ENCODE measurements at places on chromosomes 5 and 9.
A peak's percentile ranks its signal among the peaks of the same experiment; 100 is the strongest.

- H3K27me3 ChIP-seq: peaks cover 1% of the 10 kb centered on the region
- H3K4me3 ChIP-seq: peak overlapping the region; percentile 96
- DNase-seq: no peak
- peaks cover 56% of the 10 kb centered on the region for H3K4me1 ChIP-seq
These were observed 4.6 kb downstream of the ANXA1 start for GRCh38 chr9:73155968-73156864.

DNA sequence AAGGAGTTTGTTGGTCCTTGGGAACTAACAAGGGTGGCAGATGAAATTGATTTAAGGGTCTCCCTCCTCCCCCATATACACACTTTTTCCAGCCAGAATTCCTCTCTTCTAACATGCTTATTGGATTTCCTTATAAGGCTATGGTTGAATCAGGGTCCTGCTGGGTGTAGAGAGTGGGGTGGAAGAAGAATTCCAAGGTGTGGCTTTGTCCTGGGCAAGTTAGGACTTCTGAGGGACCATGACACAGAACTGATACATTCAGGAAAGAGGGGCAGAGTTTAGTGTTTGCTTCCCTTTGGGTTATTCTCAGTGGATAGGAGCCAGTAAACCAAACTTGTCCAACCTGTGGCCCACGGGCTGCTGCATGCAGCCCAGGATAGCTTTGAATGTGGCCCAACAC lies 116.5 kb downstream of the SNX18 start:
- no peak overlapping the region for H3K4me3 ChIP-seq
- H3K4me1 ChIP-seq: peaks cover 29% of the 10 kb centered on the region
- H3K36me3 ChIP-seq: peaks cover 6% of the 10 kb centered on the region

DNA sequence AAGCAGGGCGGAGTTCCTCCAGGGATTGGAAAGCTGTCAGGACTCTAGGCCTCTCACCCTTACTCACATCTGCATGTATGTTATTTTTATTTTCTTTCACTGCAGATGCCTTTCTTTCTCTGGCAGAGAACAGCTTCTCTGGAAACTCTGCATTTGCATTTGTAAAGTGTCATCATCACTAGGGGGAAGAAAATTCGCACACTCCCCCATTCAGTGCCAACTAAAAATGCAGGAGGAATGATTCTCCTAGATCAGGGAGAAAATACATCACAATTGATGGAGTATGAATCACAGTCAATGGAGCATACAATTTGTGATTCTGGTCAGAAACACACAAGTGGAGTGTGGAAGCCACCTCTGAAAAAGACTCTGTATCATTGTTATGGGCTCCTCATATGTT lies 351.4 kb upstream of the FTMT start:
- DNase-seq: no peak
- no peaks in the 10 kb centered on the region for H3K36me3 ChIP-seq
- H3K4me3 ChIP-seq: no peak overlapping the region
- no peaks in the 10 kb centered on the region for H3K4me1 ChIP-seq

DNA sequence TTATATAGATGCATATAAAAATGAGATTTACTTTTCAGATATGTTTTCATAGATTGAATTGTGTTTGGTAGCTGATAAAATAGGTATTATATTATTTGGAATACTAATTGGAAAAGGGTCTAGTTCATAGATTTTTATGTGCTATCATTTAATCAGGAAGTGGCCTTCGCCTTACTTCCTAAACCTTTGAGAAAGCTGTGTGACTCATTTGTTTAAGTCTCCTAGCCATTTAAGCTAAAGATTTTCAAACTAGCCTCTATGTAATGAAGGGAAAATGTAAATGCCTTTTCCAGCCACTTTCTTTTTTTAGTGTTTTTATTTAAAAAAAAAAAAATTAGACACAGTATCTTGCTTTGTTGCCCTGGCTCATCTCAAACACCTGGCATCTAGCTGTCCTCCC lies 97.5 kb downstream of the DMXL1 start:
- peaks cover 21% of the 10 kb centered on the region for H3K36me3 ChIP-seq
- H3K4me1 ChIP-seq: peaks cover 4% of the 10 kb centered on the region
- no peaks in the 10 kb centered on the region for H3K27me3 ChIP-seq
- H3K27ac ChIP-seq: no peak overlapping the region

GRCh38 chr9:532707-533106 lies 308.8 kb upstream of the DMRT1 start:
- H3K4me3 ChIP-seq: no peak overlapping the region
- peaks cover 7% of the 10 kb centered on the region for H3K27me3 ChIP-seq
- no peaks in the 10 kb centered on the region for H3K36me3 ChIP-seq

- no peaks in the 10 kb centered on the region for H3K36me3 ChIP-seq
- no peak for DNase-seq
These were observed 381.4 kb downstream of the GADD45G start for GRCh38 chr9:89986190-89986589.

DNA sequence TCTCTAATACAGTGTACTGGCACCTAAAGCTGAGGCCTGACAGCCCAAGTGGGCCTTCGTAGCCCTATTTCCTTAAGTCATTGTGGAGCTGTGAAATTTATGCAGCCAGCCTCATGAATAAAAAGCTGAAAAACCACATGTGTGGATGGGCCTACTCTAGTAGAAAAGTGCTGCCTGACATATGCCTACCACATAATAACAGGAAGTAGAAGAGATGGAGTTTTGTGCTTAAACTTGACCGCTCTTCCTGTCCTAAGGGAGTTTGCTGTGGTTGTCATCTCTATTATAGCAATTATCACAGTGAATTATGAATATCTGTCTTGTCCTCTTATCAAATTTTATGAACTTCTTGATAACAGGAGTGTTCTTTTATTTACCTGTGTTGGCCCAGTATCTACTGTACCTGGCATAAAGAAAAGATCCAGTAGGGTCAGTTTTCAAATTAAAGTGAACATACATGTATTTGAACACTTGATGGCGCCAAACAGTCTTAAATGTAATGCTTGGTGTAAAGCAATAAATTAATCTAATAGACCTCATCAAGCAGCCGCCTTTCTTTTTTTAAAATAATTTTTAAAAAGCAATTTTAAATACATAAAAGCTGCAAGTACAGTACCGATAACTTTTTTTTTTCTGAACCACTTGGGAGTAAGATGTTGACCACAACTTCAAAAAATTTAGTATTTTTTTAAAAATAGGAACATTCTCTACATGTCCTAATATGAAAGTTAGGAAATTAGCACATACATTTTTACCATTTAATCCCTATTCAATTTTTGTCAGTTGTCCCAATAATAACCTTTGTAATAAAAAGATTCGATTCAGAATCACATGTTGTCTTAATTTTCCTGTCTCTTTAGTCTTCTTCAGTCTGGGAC lies 51.0 kb downstream of the FKTN start:
- peak overlapping the region; percentile 41 for H3K4me3 ChIP-seq
- peaks cover 6% of the 10 kb centered on the region for H3K4me1 ChIP-seq
- H3K27ac ChIP-seq: peak overlapping the region; percentile 77
- peaks cover 9% of the 10 kb centered on the region for H3K36me3 ChIP-seq
- no peaks in the 10 kb centered on the region for H3K27me3 ChIP-seq

GRCh38 chr5:36881807-36882206 lies 5.2 kb downstream of the NIPBL start:
- peaks cover 69% of the 10 kb centered on the region for H3K4me1 ChIP-seq
- no peak for DNase-seq
- H3K4me3 ChIP-seq: peak overlapping the region; percentile 9
- H3K27me3 ChIP-seq: peaks cover 13% of the 10 kb centered on the region
- no peaks in the 10 kb centered on the region for H3K36me3 ChIP-seq

- no peaks in the 10 kb centered on the region for H3K36me3 ChIP-seq
- no peak for DNase-seq
These were observed 26.5 kb downstream of the NANS start for GRCh38 chr9:98083061-98083501.

All from immature natural killer cell (primary cell).